ENCODE measurements at places on chromosomes 4 and X.

DNA sequence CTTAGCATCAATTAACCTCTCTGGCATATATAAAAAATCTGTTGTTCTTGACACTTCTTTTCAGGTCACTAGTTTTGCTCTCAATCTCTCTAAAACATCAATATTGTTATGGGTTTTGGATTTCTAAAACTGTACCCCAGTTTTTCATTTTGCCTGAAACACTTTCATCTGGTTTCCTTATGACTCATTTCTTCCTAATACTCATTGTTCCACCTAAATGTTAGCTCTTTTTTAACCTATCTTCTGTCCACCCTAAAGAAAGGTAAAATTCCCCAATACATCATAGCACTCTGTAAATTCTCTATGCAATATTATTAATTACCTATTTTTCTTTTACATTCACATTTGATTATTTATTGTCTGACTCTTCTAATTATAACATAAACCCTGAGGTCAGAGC, 575.5 kb upstream of the NDST4 start:
- DNase-seq, result no peak

- no peak for DNase-seq
Observed at GRCh38 chrX:68892651-68893050, 63.8 kb downstream of the EFNB1 start.

DNA sequence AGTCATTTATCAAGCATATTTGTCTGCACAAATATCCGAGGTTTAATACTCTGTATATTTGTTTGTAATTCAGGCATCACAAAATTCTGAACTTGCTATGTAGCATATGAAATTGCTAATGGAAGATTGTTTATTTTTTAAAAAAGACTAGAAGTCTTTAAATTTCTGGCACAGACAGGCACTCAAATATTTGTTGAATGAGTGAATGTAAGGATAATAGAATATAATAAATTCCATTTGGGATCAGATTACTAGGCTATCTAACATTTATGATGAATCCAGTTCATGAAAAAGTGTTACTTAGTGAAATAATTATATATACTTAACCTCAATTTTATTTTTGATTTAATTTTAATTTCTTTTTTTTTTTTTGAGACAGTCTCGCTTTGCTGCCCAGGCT, 30.4 kb upstream of the TEC start:
- DNase-seq, result no peak

DNA sequence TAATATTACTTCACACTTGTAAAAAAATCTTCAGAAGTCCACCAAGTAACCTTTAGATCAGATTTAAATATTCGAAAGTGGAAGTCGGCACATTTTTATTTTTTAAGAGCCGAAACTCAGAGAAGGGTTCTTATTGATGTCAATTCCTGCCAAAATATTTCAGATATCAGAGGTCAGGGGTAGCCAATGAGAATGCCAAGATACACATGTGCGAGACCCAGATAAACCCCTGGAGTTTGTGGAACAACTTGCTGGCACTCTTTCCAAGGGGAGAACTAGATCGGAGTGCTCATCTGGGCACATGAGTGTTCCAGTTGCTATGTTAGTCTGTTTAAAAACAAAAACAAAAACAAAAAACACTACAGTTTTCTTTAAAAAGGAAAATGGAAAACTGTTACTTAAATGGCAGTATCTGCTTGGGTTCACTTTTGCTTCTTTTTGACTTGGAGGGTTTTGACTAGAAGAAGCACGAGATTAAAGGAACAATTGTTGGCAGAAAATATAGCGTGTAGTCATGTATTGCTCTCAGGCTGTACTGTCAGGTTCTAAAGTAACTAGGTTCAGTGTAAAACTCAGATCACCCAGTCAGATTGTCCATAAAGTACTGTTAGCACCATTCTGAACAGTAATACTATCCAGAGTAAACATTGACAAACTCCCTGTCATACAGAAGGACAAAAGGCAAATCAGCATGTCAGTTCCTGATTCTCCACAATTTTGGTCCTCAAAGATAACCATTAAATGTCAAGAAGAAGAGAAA, 188.0 kb upstream of the PACRGL start:
- no peak for DNase-seq

- DNase-seq, result no peak
Observed at GRCh38 chrX:70476934-70477733, 32.5 kb downstream of the DLG3 start.

- DNase-seq, result no peak
Observed at GRCh38 chr4:42513748-42514492, 116.6 kb downstream of the SHISA3 start.

- DNase-seq, result no peak
Observed at GRCh38 chr4:48483777-48484493, 792 bp downstream of the SLC10A4 start.

DNA sequence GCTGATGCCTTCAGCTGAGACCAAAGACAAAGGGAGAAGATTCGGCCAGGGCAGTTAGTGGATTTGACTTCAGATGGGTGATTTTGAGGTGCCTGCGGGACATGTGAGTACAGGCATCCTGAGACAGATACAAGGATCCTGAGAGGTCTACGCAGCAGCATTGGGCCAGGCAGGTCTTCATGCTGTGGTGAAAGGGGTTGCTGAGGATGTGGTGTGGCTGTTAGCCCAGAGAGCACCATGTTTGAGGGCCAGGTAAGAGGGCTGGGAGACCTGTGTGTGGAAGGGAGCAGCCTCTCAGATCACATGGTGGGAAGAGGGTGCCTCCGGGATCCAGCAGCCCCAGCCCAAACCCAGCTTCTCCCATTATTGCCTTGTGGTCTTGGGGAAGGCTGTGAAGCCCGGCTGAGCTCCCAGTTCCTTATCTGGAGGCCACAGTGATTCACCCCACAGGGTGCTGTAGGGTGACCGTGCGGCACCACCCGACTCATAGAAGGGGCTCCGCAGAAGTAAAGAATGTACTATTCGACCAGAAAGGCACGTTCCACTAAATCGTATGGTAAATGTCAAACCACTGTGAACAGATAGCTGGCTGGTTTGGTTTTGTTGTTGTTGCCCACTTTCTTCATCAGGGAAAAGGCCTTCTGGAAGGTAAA, 27.7 kb upstream of the TADA2B start:
- DNase-seq, result no peak

GRCh38 chrX:23883737-23884354, 23.9 kb downstream of the APOO start:
- no peak for DNase-seq

DNA sequence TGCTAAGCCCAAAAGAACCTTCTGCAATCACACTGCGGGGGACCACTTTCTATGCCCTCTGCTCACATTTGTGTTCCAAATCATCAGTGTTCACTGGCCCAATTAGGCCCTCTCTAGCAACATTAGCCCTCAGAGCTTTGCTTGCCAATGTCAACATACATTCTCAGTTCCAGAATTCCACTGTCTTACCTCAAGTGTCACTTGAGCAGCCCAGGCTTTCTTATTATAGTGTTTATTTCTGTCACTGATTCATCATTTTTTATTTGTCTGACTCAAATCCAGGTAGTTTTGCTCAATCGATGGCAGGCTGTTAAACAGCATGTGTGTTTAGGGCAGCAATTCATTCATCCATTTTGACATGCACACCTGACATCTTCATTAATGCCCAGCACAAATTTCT, 291.2 kb downstream of the TEX13A start:
- no peak for DNase-seq

GRCh38 chr4:144801731-144802130, 155.8 kb downstream of the HHIP start:
- no peak for DNase-seq

DNA sequence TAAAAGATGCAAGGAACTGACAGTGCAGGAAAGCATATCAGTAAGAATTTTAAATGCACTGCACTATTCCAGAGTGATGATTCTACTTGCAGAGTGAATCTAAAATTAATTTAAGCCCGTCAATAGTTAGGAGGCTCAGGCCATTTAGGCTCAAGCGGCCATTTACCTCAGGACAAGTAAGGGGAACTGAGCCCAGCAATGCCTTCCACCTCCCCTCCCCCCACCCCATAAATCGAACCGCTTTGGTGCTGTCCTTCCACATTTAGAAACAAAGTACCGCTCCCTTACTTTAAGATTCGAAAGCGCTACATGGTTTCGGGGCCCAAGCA, 665 bp downstream of the RBM41 start:
- no peak for DNase-seq

- DNase-seq, result no peak
Observed at GRCh38 chr4:39626261-39626660, 12.4 kb downstream of the SMIM14 start.

DNA sequence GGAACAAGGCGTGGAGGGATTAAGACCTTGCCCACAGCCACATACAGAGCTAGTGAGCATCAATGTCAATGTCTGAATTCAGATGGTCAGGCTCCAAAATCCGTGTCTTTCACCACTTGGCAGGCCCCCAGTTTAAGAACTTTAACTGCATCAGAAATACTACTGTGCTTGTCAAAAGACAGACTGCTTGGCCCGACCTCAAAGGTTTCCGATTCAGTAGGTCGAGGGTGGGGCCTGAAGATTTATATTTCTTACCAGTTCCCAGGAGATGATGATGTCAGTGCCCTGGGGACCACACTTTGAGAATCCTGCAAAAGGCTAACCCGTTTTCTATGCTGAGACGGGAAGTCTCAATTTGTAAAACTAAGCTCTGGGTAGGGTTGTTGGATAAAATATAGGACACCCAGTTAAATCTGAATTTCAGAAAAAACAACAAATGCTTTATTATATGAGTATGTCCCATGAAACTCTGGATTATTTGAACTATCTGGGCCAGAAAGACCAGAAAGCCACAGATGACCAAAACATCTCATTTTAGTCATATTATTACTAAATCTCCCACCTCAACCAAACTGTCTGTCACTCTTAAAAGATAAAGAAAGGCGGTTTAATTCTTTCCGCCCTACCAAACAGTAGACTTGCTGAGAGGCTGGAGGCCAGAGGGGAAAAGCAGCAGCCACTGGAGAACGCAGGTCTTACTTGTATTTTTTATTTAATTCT, 42.7 kb downstream of the GATB start:
- no peak for DNase-seq

DNA sequence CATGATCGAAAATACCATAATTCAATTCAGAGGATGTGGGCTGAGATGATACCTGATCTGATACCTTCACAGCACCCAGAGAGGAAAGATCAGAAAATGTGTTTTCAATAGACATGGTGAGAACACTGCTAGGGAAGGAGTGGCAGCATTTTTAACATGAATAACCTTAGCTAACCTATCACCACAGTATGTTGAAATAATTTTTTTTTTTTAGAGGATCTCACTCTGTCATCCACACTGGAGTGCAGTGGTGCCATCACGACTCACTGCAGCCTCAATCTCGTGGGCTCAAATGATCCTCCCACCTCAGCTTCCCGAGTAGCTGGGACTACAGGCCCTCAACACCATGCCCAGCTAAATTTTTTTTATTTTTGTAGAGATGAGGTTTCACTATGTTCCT, 90.5 kb upstream of the RAPGEF2 start:
- DNase-seq, result no peak

- DNase-seq, result no peak
Observed at GRCh38 chrX:12162420-12162819, 24.1 kb downstream of the FRMPD4 start.

GRCh38 chrX:15619053-15619755, 18.4 kb upstream of the ACE2 start:
- no peak for DNase-seq

- DNase-seq, result no peak
Observed at GRCh38 chr4:23952258-23952657, 62.4 kb upstream of the PPARGC1A start.

- DNase-seq, result no peak
Observed at GRCh38 chr4:37434469-37434868, 189.9 kb downstream of the NWD2 start.

GRCh38 chrX:49978176-49978575, 55.8 kb downstream of the CLCN5 start:
- no peak for DNase-seq

- no peak for DNase-seq
Observed at GRCh38 chr4:126440297-126440696, 1125.5 kb downstream of the FAT4 start.

GRCh38 chrX:136767104-136767941, 13.4 kb downstream of the ARHGEF6 start:
- DNase-seq, result no peak

- DNase-seq, result no peak
Observed at GRCh38 chr4:58940167-58940566, 1830.0 kb upstream of the IGFBP7 start.

DNA sequence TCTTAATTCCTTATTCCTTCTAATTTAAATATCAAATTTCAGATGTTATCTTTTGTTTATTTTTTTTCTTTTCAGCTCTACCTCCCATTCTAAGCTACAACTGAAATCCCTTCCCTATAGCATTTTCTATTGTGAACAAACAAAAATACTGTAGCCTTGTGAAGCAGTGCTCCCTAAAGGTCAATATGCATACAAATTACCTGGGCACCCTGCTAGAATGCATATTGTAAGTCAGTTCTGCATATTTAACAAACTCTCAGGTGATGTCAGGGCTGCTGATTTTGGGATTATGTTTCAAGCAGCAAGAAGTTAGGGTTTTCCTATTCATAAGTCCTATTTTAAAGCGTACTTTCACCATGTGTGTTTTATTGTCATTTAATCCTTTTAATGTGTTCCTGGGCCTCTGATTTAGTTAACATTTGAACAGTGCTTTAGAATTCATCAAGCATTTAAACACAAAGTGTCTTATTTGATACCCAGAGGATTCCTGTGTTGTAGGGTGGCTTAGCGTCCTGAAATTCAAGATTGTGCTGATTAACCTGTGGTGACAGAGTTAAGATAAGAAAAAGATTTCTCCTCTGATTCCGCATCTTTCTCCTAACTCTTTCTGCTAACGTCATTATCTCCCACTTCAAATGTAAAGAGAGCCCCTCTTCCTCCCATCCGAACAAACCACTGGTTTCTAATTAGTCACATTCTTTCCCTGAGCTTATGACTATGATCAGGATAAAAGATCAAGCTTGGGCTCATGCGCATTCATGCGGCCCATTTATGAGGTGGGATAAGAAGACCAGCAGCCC, 221.3 kb downstream of the ANK2 start:
- DNase-seq, result no peak

GRCh38 chr4:184817494-184818215, 8.1 kb downstream of the ACSL1 start:
- no peak for DNase-seq

- no peak for DNase-seq
Observed at GRCh38 chr4:6257247-6258025, 12.2 kb upstream of the WFS1 start.

- DNase-seq, result no peak
Observed at GRCh38 chr4:185771711-185772390, 40.1 kb downstream of the SORBS2 start.

DNA sequence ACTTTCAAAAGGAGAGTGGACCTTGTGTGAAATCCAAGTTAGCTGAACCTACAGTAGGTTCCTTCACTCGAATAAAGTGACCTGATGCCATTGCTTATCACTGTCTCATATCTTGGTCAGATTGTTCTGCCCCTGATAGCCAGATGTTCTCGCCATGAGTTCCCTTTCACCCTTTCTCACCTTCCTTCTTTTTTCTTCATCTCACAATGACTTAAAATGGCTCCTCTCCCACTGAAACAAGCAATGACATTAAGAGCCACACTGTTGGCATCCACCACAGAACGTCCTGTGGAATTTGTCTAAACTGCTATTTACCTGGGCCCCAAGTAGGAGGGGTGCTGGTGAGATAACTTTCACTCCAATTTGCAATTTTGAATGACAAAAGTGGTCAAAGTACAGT, 227.6 kb upstream of the PPP1R2C start:
- no peak for DNase-seq

GRCh38 chrX:13015536-13016236, 28.7 kb downstream of the FAM9C start:
- no peak for DNase-seq

GRCh38 chr4:8850074-8850829, 21.4 kb downstream of the HMX1 start:
- no peak for DNase-seq

- no peak for DNase-seq
Observed at GRCh38 chr4:186074189-186074588, 5.2 kb downstream of the TLR3 start.

- no peak for DNase-seq
Observed at GRCh38 chr4:26826721-26827120, 33.9 kb upstream of the STIM2 start.
